ENCODE measurements at places on chromosomes 5 and 9. TPM values are rescaled to one million over a fixed set of nuclear protein-coding genes. Genes with fewer than 3 reads are reported as not detected.

Gene C1QTNF3
- total RNA-seq, result 7.6 TPM

Gene BTNL3
- total RNA-seq, result not detected

Gene RGS7BP
- total RNA-seq, result not detected

Gene FOXD4L5
- total RNA-seq, result not detected

Gene PRLR
- not detected for total RNA-seq

DNA sequence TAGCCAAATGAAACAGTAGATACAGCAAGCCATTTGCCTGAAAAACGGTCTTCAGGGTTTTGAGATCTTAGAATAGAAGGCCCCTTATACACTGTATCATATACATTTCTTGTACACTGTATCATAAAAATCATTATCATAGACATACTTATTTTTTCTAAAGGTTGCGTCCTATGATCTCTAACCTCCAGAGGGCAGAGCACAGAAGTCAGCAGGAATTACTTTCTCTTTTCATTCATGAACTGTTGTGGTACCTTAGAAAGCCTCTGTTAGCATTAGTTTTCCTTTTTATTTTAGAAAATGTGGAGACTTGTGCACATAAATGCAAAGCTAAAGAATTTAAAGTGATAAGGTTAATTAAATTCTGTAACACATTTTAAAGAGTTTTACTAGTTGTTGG is 115.4 kb downstream of the OXCT1 start:
- H3K4me3 ChIP-seq, result no peak overlapping the region
- peaks cover 24% of the 10 kb centered on the region for H3K36me3 ChIP-seq

DNA sequence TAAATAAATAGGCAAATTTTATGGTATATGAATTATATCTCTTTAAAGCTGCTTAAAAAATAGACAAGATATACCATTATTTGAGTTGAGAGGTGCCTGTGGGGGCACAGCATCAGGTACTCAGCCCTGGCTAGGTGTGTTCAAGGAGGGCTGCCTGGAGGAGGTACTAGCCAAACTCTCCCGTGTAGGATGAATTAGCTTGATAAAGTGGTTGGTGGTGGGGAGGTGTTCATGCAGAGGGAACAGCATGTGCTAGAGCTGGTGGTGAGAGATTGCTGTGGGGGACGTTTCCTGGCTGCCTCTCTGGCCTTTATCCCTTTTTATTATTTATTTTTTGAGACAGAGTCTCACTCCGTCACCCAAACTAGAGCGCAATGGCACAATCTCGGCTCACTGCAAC is 23.2 kb upstream of the NCS1 start:
- no peak for DNase-seq
- H3K27ac ChIP-seq, result no peak overlapping the region
- no peaks in the 10 kb centered on the region for H3K27me3 ChIP-seq
- no peaks in the 10 kb centered on the region for H3K4me1 ChIP-seq
- H3K4me3 ChIP-seq, result no peak overlapping the region

- no peaks in the 10 kb centered on the region for H3K27me3 ChIP-seq
- peaks cover 69% of the 10 kb centered on the region for H3K36me3 ChIP-seq
- H3K27ac ChIP-seq, result no peak overlapping the region
- no peak for DNase-seq
- peak overlapping the region; percentile 23 for H3K4me3 ChIP-seq
Observed at GRCh38 chr9:107316795-107317661, 33.9 kb downstream of the RAD23B start.

- H3K4me3 ChIP-seq, result no peak overlapping the region
- no peak for DNase-seq
- H3K36me3 ChIP-seq, result no peaks in the 10 kb centered on the region
Observed at GRCh38 chr9:106683454-106683853, 179.5 kb upstream of the ZNF462 start.

- no peaks in the 10 kb centered on the region for H3K36me3 ChIP-seq
- no peaks in the 10 kb centered on the region for H3K4me1 ChIP-seq
- DNase-seq, result no peak
- no peak overlapping the region for H3K4me3 ChIP-seq
- no peak overlapping the region for H3K27ac ChIP-seq
Observed at GRCh38 chr9:113608082-113608685, 144.7 kb downstream of the RGS3 start.

GRCh38 chr5:32916648-32917047 is 205.5 kb downstream of the NPR3 start:
- no peaks in the 10 kb centered on the region for H3K36me3 ChIP-seq
- H3K27me3 ChIP-seq, result no peaks in the 10 kb centered on the region
- no peak for DNase-seq
- H3K4me3 ChIP-seq, result no peak overlapping the region

GRCh38 chr9:117516676-117517632 is 102.1 kb upstream of the ASTN2 start:
- no peak for DNase-seq
- H3K27me3 ChIP-seq, result no peaks in the 10 kb centered on the region
- H3K4me3 ChIP-seq, result no peak overlapping the region
- H3K27ac ChIP-seq, result no peak overlapping the region

DNA sequence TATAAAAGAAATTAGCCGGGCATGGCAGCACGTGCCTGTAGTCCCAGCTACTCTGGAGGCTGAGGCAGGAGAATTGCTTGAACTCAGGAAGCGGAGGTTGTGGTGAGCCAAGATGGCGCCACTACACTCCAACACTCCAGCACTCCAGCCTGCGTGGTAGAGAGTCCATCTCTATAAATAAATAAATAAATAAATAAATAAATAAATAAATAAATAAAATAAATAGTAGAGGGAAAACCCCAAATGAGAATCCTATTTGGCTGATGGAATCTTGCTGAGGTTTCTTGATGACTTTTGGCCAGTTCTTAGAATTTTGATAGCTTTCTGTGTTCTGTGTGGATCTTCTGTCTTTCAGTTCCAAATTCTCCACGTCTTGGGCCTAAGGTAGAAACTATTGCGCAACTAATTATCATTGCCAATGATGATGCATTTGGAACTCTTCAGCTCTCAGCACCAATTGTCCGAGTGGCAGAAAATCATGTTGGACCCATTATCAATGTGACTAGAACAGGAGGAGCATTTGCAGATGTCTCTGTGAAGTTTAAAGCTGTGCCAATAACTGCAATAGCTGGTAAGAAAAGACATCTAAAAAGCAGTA is 126.9 kb downstream of the ADGRV1 start:
- H3K27ac ChIP-seq, result no peak overlapping the region
- no peak for DNase-seq
- no peaks in the 10 kb centered on the region for H3K27me3 ChIP-seq
- no peaks in the 10 kb centered on the region for H3K4me1 ChIP-seq
- no peaks in the 10 kb centered on the region for H3K36me3 ChIP-seq

DNA sequence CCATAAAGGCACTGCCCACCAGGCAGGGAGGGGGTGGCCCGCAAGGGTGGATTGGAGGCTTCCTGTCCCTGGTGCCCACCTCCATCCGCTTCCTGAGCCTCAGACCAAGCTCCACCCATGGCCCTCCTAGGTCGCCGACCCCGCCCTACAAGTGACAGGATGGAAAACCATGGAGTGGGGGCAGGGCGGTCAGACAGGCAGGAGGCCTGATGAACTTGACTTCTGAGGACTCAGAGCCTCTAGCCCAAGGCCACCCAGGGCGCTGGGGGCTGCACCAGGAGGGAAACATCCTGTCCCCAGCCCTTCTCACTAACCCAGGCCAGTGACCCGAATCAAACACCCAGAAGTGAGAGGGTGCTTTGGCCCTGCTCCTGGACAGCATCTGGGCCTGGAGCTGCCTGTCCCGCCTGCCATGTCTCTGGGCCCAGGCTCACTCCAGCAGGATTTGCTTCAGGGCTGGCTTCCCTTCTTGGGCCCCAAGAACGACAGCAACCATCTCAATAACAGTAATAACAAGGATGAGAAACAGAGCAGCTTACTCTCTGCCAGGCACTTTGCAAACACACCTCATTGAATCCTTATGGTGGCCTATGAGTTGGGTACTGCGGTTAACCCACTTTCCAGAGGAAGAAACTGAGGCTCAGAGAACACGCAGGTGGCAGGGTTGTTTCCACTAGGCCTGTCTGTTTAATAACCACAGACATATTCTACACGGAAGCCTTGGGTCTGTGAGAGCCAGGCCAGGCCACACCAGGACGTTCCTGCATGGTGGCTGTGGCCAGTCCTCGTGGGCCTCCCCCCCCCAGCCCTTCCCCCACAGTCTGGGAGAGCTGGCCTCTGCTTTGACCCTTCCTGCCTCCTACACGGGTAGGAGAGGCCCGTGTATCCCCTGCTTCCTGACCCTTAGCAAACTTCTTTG is 4.4 kb upstream of the ST6GALNAC6 start:
- H3K4me1 ChIP-seq, result peaks cover 66% of the 10 kb centered on the region
- no peaks in the 10 kb centered on the region for H3K36me3 ChIP-seq
- H3K4me3 ChIP-seq, result peak overlapping the region; percentile 89
- H3K27ac ChIP-seq, result peak overlapping the region; percentile 98
- DNase-seq, result no peak
- no peaks in the 10 kb centered on the region for H3K27me3 ChIP-seq

- H3K27ac ChIP-seq, result no peak overlapping the region
- no peaks in the 10 kb centered on the region for H3K27me3 ChIP-seq
- DNase-seq, result no peak
Observed at GRCh38 chr5:106093134-106093533, 1577.6 kb downstream of the EFNA5 start.

DNA sequence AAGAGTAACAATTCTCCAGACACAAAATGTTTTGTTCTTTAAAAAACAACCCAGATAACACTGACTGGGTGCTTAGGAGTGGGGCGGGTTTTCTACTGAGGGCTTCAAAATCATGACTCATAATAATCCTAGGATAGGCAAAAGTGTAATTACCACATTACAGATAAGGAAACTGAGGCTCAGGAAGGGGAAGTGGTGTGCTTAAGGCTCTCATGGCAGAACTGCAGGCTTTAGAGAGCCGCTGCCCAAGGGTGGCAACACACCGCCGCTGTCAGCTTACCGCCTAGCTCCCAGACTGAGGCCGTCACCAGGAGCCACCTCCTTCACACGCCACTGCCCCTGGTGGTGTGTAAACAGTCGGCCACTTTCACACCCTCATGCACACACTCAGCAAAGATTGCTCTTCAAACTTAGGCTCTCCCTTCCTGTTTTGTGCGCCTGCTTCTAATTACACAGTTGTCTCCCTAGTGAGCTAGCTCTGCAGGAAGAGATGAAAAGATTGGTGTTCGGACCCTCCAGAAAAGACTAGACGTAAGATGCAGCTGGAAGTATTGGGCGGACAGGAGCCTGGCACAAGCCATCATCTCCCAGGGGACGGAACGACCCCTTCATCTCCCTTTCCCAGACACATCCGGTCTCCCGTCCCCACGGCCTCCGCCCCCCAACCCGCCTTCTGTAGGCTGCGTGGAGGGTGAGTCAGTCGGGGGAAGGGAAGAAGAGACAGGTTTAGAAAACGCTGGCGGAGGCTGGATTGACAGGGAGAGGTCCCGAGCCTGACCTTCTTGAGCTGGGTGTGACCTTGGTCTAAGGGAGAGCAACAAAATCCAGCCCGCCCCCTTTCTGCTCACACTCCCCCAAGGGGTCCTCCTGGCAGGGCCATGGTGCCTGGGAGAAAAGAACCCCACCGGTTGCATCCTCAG is 162.7 kb downstream of the SYK start:
- no peak overlapping the region for H3K27ac ChIP-seq
- no peak overlapping the region for H3K4me3 ChIP-seq
- no peak for DNase-seq
- no peaks in the 10 kb centered on the region for H3K4me1 ChIP-seq
- no peaks in the 10 kb centered on the region for H3K27me3 ChIP-seq

- H3K27me3 ChIP-seq, result no peaks in the 10 kb centered on the region
- no peaks in the 10 kb centered on the region for H3K36me3 ChIP-seq
- no peak for DNase-seq
Observed at GRCh38 chr5:143234162-143234842, 169.2 kb downstream of the NR3C1 start.

- H3K4me1 ChIP-seq, result no peaks in the 10 kb centered on the region
Observed at GRCh38 chr5:149773291-149774095, 43.4 kb downstream of the PPARGC1B start.

DNA sequence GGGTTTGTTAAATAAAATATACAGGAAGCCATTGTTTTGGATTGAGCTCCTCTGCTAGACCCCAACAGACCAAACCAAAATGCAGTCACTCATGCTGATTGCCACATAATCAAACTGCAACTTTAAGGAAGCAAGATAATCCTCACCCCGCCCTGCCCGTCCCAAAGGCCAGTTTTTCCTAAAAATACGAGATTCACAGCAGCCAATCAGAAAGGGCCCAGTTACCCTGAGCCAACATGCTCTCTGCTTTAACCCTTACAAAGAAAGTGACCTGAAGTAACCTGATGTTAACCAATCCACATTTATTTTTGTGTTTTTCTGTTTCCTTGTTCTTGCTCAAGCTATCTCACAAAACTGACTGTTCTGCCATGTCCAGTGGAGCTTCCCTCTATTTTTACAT is 21.5 kb upstream of the RNF20 start:
- H3K27ac ChIP-seq, result no peak overlapping the region
- no peak overlapping the region for H3K4me3 ChIP-seq
- H3K4me1 ChIP-seq, result no peaks in the 10 kb centered on the region
- H3K36me3 ChIP-seq, result no peaks in the 10 kb centered on the region
- H3K27me3 ChIP-seq, result peaks cover 7% of the 10 kb centered on the region

DNA sequence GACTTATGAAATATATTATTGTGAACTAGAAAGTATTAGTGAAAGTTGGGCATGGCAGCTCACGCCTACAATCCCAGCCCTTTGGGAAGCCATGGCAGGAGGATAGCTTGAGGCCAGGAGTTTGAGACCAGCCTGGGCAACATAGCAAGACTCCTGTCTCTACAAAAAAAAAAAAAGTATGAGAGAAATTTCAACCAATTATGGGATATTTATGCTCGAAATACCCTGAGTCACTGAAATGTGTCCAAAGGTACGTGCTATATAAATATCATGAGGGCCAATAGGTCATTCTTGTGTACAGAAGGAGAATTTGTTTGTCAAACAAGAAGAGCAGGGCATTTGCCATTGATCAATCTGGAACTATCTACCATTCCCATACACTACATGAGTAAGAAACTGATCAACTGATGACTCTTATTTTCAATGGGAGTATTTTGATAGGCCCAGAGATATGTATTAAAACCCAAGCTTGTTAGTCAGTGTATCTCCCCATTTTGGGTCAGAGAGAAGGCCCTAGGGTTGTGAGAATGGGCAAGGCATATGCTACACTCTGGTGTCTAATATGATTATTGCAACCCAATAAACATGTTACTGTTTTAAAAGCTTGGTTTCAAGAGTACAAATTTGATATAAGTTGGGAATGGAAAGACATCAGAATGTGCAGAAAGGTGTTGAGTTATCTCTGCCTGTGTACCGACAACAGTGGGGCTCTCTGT is 21.7 kb upstream of the HOMER1 start:
- H3K36me3 ChIP-seq, result no peaks in the 10 kb centered on the region
- no peak for DNase-seq
- no peak overlapping the region for H3K27ac ChIP-seq
- no peaks in the 10 kb centered on the region for H3K4me1 ChIP-seq
- no peaks in the 10 kb centered on the region for H3K27me3 ChIP-seq

GRCh38 chr5:119860463-119860862 is 231.1 kb downstream of the FAM170A start:
- no peaks in the 10 kb centered on the region for H3K36me3 ChIP-seq
- H3K4me1 ChIP-seq, result no peaks in the 10 kb centered on the region
- no peak for DNase-seq
- H3K4me3 ChIP-seq, result no peak overlapping the region
